Right renal pelvis (tissue), 4 donors: ENCODE measurements at places on chromosomes 16 and 17.

GRCh38 chr16:88473666-88474534 lies 20.8 kb downstream of the ZFPM1 start:
- no peak for DNase-seq

- peak; percentile 35 for DNase-seq
Observed at GRCh38 chr16:30740364-30741251, 7.6 kb upstream of the PHKG2 start.

DNA sequence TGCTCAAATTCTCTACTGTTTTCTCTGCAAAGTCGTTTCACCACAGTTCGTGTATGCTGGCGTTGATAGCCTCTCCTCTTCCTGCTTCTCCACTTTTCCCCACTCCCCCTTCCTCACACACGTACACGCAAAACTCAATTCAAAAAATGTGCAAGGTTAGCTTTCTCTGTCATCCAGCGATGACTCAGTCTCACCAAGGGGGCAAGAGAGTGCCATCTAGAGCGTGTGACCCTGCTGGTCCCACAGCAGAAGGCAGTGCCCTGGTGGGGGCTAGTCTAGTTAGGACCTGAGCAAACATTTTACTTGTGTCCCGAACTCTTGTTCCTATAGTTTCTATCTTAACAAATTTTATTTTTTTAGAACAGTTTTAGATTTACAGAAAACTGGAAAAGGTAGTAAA lies 121.2 kb upstream of the CHMP6 start:
- DNase-seq, result no peak

GRCh38 chr16:50573947-50574744 lies 25.9 kb downstream of the NKD1 start:
- DNase-seq, result no peak

DNA sequence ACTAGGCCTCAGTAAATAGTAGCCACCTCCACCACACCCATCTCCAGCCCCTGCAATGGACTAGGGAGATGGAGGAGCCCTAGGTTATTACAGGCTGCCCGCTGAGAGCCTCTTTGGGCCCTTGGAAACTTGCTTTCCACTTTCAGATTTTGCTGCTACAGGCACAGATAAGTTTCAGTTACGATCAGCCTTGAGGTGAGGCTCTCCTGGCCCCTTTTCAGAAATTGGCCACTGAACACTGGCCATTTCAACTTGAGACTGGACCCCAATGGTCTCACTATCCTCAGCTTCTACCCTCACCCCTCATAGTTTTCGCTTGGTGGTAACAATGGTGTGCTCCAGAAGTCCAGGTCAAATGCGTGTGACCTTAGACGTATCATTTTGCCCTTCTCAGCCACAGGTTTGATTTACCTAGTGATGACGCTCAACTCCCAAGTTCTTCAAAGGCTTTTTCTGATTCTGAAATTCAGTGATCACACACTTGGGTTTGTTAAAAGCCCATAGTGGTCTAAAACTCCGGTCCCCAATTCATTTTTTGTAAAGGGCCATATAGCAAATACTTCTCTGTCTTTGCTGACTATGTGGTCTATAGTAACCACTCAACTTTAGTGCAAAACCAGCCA lies 1.0 kb downstream of the PMM2 start:
- no peak for DNase-seq

DNA sequence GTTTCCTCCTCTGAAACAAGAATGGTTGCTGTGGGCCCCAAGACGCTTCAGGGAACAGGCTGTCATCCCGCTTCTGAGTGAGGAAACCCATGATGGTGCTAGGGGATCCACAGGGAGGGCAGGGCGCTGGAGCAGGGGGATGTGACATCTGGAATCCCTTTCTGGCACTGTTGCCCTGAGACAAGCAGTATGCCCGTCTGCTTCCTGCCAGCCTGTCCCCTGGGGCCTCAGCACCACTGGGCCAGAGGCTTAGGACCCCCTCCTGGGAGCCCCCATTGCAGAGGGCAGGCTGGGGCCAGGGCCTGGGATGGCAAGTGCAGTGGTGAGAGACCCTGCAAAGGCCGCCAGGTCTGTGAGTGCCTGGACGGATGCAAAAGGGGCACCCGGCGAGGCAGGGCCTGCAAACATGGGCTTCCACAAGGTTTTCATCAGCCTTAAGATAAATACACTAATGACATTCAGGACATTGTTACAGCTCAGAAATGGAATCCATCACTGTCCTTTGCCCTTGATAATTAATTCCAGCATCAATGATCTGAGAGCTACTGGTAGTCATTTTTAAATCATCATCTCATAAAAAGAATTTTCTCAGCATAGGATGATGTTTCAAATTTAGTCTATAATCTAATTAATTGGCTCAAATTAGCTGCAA lies 51.6 kb downstream of the PRMT7 start:
- DNase-seq, result no peak

DNA sequence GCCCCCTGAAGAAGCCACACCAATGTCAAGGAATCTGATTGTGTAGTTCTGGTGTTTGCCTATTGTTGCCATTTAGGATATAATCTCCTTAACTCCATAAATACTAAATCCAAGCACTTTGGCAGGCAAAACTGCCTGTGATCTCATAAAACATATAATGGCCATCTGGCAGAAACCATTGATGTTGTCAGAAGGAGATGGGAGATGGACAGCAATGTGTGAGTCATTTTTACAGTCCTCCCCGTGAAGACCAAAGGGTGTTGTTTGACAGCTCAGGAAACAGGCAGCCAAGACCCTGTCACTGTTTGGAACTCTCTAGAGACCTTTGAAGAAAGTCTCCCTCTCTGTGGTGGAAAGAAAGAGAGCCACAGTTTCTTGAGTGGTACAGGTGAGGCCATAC lies 454.1 kb downstream of the HS3ST3B1 start:
- no peak for DNase-seq

GRCh38 chr16:51426276-51426675 lies 275.2 kb upstream of the SALL1 start:
- DNase-seq, result no peak

GRCh38 chr17:38333635-38334295 lies 10.0 kb downstream of the GPR179 start:
- no peak for DNase-seq

- DNase-seq, result no peak
Observed at GRCh38 chr17:15343749-15344148, 2.4 kb upstream of the TEKT3 start.

- DNase-seq, result no peak
Observed at GRCh38 chr16:21001262-21001661, 100.7 kb downstream of the LYRM1 start.

- no peak for DNase-seq
Observed at GRCh38 chr16:57640612-57641011, 12.2 kb downstream of the ADGRG1 start.

GRCh38 chr17:33175562-33175961 lies 117.5 kb downstream of the ASIC2 start:
- no peak for DNase-seq

GRCh38 chr17:39920218-39921210 lies 2.1 kb upstream of the GSDMB start:
- no peak for DNase-seq
